CD4-positive, alpha-beta memory T cell (primary cell): ENCODE measurements at places on chromosomes 12 and 14.
A peak's percentile ranks its signal among the peaks of the same experiment; 100 is the strongest.

GRCh38 chr12:130663514-130663913 is 52.6 kb downstream of the RIMBP2 start:
- no peak for DNase-seq

GRCh38 chr12:6554168-6555017 is 1.4 kb downstream of the IFFO1 start:
- peak; percentile 63 for DNase-seq

- DNase-seq = no peak
Measured at GRCh38 chr12:77202457-77203060, 137.2 kb upstream of the E2F7 start.

GRCh38 chr12:5388581-5389535 is 43.0 kb upstream of the NTF3 start:
- no peak for DNase-seq

DNA sequence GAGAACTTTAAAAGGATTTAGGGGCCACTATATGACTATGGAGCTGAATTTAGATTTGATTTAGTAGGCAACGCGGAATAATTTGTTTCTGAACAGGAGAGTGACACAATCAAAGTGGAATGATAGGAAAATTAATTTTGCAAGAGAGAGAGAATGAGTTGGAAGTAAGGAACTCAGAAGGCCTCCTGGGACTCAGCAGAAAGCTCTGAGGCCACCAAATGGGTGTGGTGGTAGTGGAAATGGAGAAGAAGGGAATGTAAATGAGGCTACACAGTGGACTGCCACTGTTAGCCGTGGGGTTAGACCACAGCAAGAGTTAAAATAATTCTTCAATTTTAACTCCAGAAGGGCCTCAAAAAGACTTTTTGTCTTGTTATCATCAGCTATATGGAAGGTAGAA is 102.7 kb downstream of the LRRK2 start:
- no peak for DNase-seq

GRCh38 chr14:60204104-60204842 is 39.1 kb upstream of the DHRS7 start:
- no peak for DNase-seq

- no peak for DNase-seq
Measured at GRCh38 chr14:64942531-64943111, at the start of gene GPX2. Gene GPX2 (minus strand): TSS chr14:64942745. CDS start chr14:64942726, 19 bp downstream.

GRCh38 chr12:122107261-122107660 is 28.7 kb downstream of the MLXIP start:
- DNase-seq = no peak

- DNase-seq = no peak
Measured at GRCh38 chr12:2354151-2354991, 301.6 kb downstream of the CACNA1C start.

GRCh38 chr14:104903990-104904389 is 20.7 kb upstream of the PLD4 start:
- DNase-seq = no peak

GRCh38 chr14:24418492-24418873 is 11.0 kb downstream of the CBLN3 start:
- no peak for DNase-seq

GRCh38 chr14:103186909-103187586 is 63.8 kb downstream of the TNFAIP2 start:
- DNase-seq = no peak

DNA sequence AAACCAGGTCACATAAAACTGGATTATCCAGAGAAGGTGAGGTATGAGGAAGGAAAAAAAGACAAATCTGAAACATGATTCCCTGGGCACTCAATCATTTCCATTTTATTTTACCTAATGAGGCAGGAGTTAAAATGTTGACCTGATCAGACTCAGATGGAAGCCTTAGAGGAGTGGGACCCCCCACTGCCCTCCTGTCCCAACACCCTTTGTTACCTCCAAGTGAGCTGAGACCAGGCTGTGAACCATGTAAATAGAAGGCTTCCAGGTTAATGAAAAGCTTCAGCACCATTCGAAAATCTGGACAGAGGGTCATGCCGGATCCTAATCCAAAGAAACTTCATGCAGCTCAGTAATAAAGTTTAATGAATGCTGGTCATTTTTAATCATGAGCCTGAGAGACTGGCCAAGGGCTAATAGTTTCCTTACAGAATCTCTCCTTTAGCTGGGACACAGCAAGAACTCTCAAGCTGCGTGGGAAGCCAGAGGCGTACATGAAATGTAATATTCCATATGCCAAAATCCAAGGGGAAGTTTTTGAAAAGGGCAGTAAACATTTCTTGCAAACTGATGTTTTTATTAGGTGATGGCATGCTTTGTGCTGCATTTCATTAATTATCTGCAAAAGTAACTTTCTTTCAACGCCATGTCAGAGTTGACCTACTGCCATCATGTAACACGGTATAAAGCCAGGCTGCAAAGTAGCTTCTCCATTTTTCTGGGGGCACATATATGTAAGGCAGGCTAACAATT is 183.0 kb downstream of the PAX9 start:
- DNase-seq = no peak

- no peak for DNase-seq
Measured at GRCh38 chr12:44157359-44157758, 321.5 kb downstream of the TMEM117 start.

DNA sequence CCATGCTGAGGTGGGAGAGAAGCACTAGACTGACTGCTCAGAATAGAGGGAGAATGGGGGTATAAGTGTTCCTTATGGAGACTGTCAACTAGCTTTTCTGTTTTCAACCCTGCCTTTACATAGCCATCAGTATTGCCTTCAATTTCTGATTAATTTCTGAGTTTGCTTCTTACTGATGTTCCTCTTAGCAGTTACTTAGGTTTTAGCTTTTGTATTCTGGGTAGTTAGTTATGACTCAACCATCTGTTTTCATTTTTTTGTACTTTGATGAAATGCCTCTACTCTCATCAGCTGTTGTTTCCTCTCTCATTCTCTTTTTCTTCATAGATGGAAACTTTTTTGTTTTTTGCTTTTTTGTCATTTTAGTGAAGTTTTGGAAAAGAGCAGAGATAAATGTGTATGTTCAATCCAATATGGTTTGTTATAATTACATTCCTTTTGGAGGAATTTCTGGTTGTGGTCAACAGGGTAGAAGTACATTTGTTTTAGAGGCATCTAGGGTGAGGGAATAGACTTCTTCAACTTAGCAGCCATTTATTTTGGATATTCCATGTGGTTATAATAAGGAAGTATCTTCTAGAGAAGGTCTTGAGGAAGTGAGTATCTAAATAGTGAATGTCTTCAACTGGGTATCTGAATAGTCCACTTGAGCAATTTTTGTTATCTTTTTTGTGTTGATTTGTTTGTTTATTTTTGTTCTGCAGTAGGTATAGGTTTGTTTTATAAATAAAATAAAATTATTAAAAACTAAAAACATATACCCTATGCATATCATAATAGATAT is 29.6 kb downstream of the PMCH start:
- no peak for DNase-seq

- DNase-seq = no peak
Measured at GRCh38 chr14:101371799-101372793, 189.2 kb upstream of the DIO3 start.

DNA sequence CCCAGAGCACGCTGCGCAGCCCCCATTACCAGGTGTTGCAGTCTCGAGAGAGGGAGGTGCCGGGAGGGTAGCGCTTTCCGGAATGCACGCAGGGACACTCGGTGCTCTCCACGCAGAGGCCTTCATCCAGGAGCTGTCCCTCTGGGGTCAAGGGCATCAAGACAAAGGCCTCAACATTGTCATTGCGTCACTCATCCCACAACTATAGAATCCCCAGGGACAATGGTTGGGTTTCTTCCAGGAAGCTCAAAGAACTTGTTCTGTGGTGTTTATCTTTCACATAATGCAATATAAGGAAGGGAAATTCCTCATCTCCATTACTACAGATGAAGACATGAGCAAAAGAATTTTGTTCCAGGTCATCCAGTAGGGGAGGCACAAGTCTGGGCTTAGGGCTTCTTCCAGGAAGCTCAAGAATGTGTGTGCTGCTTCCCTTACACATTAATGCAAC is 52.1 kb downstream of the VWF start:
- no peak for DNase-seq

- no peak for DNase-seq
Measured at GRCh38 chr12:86931714-86932113, 675.5 kb upstream of the MGAT4C start.

DNA sequence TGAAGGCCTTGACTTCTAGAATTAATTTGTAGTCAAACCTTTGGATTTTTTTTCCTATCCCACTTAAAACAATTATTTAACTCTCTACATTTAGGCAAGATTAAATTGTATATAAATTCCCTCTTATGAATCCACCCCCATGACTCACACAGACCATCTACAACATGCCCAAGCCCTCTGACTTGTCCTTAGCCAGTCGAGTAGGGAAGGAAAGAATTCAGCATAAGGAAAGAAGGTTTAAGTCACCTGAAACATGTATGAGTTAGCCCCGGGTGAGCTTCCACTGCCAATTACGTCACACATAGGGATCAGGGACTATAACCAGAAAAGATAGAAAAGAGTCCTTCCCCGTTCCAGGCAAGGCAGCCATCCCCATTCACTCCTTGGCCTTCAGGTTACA is 14.9 kb upstream of the RESF1 start:
- DNase-seq = no peak

- DNase-seq = no peak
Measured at GRCh38 chr14:72630374-72630773, 263.5 kb downstream of the DPF3 start.

- no peak for DNase-seq
Measured at GRCh38 chr12:80862531-80862930, 75.2 kb downstream of the LIN7A start.

GRCh38 chr12:132071040-132071810 is 72.9 kb downstream of the DDX51 start:
- DNase-seq = no peak

DNA sequence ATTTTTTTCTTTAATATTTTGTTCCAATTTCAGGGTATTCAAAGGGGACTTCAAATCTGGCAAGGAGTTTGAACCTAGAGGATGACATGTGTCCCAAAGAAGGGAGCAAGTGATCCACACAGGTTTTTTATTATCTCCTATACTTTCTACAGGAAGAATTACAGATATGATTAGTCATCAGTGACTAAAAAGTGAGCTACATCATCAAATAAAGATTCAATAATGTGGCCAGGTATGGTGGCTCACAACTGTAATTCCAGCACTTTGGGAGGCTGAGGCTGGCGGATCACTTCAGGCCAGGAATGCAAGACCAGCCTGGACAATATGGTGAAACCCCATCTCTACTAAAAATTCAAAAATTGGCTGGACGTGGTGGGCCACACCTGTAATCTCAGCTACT is 24.2 kb downstream of the GLT8D2 start:
- no peak for DNase-seq

DNA sequence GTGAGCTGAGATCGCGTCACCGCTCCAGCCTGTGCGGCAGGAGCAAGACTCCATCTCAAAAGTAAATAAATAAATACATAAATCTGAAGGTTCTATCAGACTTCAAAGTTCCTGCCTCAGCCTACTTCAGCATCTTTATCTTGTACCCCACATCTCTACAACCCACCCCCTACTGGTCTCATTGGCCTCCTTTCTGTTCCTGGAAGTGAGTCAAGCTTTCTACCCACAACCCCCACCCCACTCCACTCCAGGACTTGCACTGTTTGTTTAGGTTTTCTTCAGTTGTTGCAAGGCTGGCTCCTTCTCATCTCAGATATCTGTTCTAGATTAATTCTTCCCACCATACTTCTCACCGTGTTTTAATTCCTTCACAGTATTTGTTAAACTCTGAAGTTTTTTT is 714 bp upstream of the PSMC6 start:
- DNase-seq = peak; percentile 49

- peak; percentile 95 for DNase-seq
Measured at GRCh38 chr12:120116792-120117651, 469 bp upstream of the RAB35 start.

- no peak for DNase-seq
Measured at GRCh38 chr12:48423171-48423570, 49.2 kb upstream of the ANP32D start.

GRCh38 chr14:29893989-29894388 is 33.7 kb downstream of the PRKD1 start:
- DNase-seq = no peak
